ENCODE measurements at places on chromosomes 6 and 20.

- DNase-seq, result no peak
Observed at GRCh38 chr6:40413239-40413638, 173.9 kb downstream of the LRFN2 start.

DNA sequence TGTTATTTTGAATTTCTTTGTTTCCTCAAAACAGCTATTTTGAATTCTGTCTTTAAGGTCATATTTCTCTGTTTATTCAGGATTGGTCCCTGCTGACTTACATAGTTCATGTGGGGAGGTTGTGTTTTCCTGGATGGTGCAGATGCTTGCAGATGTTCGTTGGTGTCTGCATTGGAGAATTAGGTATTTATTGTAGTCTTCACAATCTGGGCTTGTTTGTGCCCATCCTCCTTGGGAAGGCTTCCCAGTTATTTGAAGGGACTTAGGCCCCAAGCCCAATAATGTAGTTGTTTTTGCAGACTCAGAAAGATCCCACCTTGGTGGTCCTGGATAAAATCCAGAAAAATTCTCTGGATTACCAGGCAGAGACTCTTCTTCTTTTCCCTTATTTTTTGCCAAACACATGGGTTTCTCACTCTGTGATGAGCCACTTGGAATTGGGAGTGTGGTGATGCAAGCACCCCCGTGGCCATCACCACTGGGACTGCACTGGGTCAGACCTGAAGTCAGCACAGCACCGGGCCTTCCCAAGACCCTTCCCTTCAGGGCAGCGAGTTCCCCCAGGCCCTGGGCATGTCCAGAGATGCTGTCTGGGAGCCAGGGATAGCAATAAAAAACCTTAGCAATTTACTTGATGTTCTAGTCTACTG lies 81.6 kb upstream of the EZR start:
- no peak for DNase-seq

GRCh38 chr6:54706391-54706790 lies 140.2 kb upstream of the FAM83B start:
- DNase-seq, result no peak

DNA sequence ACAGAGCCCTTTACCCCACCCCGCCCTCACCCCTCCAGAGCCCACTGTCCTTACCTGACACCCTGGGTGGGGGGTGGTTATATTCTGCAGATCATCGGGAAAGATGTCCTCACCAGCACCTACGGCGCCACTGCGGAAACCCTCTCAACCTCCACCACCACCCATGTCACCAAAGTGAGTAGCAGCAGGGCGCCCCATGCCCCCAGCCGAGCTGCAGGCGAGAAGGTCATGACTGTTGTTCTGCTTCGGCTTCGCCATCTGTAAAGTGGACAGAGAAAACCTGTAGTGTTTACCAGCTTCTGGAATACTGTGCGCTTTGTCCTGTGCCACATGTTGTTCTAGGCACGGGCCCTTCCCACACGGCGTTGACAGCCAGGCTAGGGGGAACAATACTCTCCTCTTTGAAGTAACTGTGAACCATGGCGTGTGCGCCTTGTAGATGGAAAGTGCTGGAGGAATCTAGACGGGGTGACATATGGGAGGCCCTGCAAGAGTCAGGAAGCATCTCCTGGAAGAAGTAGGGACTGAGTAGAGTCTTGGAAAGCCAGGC lies 16.5 kb upstream of the AAR2 start:
- no peak for DNase-seq

- no peak for DNase-seq
Observed at GRCh38 chr6:143872201-143872600, 7.9 kb downstream of the ZC2HC1B start.

Data from activated T-cell treated with anti-CD3 and anti-CD28 coated beads for 1 hour (primary cell).